ENCODE measurements at places on chromosomes 1 and 21.

DNA sequence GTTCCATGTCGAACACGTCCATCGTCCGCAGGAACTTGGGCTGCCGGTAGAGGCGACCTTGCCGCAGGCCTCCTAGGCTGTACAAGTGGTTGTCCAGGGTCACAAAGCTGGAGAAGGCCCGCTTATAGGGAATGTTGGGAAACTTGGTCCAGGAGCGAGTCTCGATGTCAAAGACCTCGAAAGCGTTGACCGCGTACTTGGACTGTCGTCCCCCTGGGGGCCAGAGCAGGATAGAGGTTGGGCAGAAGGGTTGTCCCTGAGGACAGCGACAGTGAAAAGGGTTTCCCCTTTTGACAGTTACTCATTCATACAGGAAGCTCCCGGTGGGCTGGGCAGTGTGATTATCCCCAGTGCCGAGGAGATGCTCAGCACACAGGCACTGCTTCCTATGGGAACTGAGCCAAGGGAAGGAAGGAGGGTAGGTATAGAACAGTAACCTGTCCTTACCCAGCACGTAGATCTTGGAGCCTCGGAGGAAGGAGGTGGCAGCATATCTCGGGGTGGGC lies 17.5 kb downstream of the KLHDC8A start:
- no peak for DNase-seq

DNA sequence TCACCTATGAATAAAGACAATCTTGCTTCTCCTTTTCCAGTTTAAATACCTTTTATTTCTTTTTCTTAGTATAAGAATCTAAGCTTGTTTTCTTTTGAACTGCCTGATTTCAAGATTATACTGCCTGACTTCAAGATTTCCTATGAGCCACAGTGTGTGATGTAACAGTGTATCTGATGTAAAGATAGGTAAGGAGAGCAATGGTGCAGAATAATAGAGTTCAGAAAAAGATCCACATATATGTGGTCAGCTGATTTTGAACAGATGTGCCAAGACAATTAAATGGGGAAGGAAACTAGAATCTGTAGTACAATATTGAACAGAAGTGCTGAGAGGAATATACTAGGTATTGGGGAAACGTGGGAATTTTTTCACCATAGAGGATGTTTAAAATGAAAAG lies 21.0 kb downstream of the EXO1 start:
- DNase-seq = no peak

DNA sequence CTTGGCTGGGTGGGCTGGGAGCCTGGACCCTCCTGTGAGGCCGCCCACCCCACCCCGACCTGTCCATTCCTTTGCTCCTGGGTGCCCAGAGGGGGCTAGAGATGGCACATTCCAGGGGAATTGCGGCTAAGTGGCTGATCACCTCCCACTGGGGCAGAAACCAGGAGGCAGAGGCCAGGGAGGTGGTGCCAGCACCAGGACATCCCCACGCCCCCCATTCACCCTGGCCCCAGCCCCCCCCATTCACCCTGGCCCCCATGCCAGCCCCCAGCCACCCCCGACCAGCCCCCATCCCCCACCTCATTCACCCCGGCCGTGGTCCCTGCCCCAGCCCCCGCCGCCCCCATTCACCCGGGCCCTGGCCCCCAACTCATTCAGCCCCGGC lies 6.2 kb downstream of the C1QTNF12 start:
- DNase-seq = no peak

- no peak for DNase-seq
Observed at GRCh38 chr21:28944296-28944695, 48.4 kb downstream of the LTN1 start.

GRCh38 chr1:38644092-38644491 lies 215.5 kb downstream of the RRAGC start:
- DNase-seq = no peak

DNA sequence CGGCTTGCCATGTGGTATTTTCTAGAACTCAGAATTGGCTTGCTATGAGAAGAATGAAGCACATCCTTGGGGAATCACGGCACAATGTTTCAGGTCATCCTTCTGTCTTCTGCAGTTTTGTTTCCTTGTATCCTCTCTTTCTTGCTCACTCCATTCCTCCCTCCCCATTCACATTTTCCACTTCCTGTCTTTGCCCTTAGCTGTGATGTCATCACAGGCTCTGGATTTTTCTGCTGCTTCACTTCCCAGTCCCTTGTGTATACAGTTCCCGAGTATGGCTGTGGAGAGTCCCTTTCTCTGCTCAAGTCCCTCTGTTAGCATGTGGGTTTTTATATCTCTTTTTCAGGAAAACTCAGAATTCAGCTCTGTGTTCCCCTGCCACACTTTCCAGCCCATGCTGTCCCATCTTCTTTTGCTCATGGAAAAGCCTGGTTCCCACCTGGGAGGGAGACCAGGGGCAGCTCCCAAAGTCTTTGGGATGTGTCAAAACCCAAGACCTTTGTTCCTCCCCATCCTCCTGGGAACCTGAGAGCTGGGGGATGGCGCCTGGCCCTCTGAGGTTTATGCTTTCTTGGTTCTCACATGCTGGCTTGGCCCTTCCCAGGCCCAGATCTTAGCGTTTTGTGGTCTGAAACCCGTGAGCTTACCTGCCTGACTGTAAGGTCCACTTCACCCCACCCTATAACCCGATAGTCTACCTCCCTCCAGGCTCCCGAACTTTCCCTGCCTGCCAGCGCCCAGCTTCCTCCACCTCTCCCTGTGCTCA lies 4.8 kb upstream of the RGS16 start:
- no peak for DNase-seq

GRCh38 chr1:14682941-14683621 lies 84.6 kb downstream of the KAZN start:
- no peak for DNase-seq

DNA sequence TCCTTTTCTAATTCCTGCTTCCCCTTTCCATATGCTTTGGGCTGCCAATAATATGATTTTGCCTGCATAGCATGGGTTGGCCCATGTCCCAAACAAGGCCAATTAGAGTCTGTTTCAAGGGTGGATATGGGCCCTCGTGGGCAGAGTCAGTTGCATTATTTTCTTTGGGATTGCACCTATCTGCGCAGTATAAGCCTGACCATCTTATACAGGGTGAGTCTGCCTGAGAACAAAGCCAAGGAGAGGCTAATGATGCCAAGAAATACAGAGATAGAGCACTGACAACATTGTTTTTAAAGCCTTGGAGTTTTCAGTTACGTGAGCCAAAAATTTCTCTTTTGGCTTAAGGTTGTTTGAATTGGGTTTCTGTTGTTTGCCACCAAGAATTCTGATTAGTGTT lies 18.6 kb downstream of the OVAAL start:
- DNase-seq = no peak

GRCh38 chr1:47814612-47815395 lies 182.4 kb downstream of the TRABD2B start:
- DNase-seq = no peak

GRCh38 chr1:11704194-11704529 lies 12.7 kb downstream of the DRAXIN start:
- no peak for DNase-seq

DNA sequence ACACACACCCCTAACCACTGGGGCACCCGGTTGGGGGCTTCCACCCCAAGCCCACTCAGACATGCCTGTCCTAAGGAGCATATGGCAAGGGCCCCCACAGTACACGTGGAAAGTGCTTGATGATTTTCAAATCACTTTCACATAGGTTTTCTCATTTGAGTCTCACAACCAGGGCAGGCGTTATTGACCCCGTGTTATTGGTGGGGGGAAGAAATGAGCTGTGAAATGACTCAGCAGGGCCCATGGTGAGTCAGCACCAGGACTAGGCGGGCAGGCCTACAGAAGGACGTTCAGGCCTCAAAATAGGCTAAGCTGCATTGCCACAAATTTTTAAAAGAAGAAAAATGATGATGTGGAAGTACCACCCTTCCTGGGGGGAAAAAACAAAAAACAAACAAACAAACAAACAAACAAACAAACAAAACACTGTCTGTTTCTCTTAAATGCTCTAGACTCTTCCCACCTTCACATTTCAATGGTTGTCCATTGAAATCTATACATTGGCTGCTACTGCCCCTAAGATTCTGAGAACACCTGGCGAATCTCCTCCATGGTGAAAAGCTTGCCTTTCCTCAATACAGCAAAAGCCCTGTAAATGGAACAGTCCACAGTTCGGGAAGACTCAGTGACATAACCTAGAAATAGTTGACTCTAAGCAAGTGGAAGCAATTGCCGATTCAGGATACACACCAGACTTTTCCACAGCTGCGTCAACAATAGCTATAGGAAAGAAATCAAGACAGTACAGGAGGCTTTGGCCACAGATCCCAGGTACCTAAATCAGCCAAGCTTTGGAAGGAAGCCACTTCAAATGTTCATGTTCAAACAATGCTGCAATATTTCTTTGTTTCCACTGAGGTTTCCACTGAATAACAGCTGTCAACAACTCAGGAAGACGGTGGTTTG lies 234.7 kb downstream of the TOMM20 start:
- no peak for DNase-seq

GRCh38 chr1:22398656-22399420 lies 52.8 kb upstream of the ZBTB40 start:
- no peak for DNase-seq

DNA sequence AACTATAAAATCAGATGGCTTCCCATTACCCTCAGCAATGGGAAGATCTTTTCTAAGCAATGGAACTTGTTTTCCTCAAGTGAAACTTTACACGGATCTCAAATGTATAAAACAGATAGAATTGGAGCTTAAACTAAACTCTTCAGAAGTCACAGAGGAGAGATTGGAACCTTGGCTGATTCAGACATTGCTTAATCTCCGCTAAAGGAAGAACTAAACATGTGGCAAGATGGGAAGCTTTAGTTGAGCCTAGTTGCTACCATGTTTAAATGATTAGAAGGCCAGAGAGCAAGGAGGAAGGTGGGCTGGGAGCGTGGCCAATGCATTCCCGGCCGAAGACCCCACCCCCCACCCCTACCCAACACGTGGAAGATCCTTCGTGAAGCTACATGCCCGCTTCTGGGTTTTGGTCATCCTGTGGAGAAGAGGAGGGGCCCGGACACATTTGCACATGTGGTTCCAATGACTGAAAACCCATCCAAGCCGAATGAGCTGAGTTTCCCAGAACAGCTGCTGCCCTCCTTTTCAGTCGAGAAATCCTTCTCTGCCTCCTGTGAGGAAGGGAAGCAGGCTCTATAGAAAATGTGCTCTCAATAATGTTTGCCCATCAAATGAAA lies 164.3 kb downstream of the MIS18A start:
- no peak for DNase-seq

DNA sequence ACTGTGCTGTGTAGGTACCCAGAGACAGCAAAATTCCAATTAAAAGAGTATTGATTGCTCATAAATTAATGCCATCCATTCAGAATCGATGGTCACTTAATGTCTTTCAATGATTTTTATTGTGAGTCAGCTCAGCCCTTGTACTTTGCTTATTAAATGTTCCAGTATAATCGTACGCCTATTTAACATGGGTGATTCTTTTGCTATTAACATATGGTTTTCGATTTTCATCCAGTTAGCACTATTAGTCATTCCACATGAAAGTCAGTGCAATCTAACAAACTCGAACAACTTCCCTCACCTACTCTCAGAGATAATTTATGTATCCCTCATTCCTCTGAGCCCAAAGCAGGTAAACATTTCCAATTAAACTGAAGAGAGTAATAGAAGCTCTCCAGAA lies 109.6 kb upstream of the APP start:
- DNase-seq = no peak

- peak; percentile 20 for DNase-seq
Observed at GRCh38 chr21:45295576-45296365, 8.1 kb upstream of the POFUT2 start.

DNA sequence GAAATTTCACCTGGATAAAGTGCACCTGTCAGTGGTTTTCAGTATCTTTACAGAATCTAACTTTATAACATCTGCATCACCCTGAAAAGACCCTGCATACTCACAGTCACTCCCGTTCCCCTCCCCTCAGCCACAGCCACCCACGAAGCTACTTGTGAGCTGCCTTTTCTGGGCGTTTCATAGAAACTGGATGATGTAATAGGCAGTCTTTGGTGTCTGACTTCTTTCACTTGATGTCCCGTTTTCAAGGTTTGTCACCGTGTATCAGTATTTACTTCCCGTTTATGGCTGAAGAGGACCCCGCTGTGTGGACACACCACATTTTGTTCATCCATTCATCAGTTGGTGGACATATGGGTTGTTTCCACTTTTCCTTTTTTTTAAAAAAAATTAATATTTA lies 47.8 kb upstream of the LRRC3 start:
- no peak for DNase-seq

GRCh38 chr1:178151831-178152230 lies 57.9 kb downstream of the RASAL2 start:
- no peak for DNase-seq

GRCh38 chr1:153572569-153573015 lies 6.9 kb upstream of the S100A2 start:
- peak; percentile 93 for DNase-seq

- no peak for DNase-seq
Observed at GRCh38 chr21:45739218-45740087, 95.9 kb downstream of the PCBP3 start.

DNA sequence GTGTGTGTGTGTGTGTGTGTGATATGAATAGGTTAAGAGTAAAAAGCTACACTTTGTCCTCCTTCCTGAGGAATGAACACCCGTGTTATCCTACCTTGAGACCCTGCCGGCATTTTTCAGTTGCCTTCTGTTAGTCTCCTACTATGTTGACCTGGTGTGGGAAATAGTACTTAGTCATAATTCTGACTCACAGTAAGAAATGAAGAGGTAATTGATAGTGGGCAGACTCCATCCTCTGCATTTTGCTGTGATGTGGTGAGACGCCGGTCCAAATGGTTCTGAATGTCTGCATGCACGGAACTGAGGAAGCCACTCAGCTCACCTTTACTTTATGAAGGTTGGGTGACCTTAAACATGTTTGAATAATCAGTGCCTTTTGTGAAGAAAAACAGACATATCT lies 12.6 kb downstream of the CD101 start:
- DNase-seq = no peak

- no peak for DNase-seq
Observed at GRCh38 chr1:210239349-210240111, 6.9 kb downstream of the SERTAD4 start.

DNA sequence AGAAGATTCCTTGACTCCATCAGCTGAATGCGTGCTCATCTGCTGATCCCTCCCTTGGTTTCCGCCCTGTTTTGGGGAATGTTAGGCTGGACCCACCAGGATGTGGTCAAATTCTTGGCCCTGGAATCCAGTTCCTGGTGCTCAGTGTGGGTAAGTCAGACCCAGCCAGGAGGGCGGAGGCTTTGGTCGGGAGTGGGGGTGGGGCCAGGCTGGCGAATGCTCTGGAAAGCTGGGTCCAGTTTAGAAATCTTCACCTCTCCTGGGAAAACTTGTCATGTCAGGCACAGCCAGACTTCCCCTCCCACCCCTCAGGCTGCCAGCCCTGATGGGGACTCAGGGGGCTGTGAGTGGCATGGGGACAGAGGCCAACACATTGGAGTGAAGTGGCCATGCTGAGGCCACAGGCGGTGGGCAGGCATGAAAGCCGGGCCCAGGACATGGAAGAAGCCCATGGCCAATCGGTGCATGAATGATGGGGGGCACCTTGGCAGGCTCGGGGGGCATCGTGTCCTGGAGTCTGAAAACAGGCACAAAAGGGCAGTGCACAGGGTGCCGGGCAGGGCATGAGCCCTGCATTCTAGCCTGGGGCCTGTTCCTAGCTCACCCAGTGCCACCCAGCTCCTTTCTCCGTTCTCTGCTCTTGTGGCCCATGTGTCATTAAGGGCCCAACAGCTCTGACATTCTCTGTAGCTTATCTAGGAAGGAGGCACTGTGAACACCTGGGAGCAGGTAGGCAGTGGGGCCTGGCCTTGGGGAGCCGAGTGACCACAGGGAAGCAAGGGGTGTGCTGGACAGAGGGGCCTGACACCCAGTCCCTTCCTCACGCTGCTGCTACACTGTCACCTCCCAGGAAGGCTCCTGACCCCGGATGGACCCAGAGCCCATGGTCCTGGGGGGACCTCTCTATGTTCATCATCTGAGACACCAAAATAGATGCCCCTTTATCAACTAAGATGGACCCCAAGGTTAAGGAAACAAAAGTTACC lies 14.6 kb upstream of the PADI1 start:
- DNase-seq = no peak

All from tibial artery (tissue), 4 donors.